CD4-positive, alpha-beta T cell treated with Interleukin-4 for 1 hour (primary cell): ENCODE measurements at places on chromosomes 11 and 22.

DNA sequence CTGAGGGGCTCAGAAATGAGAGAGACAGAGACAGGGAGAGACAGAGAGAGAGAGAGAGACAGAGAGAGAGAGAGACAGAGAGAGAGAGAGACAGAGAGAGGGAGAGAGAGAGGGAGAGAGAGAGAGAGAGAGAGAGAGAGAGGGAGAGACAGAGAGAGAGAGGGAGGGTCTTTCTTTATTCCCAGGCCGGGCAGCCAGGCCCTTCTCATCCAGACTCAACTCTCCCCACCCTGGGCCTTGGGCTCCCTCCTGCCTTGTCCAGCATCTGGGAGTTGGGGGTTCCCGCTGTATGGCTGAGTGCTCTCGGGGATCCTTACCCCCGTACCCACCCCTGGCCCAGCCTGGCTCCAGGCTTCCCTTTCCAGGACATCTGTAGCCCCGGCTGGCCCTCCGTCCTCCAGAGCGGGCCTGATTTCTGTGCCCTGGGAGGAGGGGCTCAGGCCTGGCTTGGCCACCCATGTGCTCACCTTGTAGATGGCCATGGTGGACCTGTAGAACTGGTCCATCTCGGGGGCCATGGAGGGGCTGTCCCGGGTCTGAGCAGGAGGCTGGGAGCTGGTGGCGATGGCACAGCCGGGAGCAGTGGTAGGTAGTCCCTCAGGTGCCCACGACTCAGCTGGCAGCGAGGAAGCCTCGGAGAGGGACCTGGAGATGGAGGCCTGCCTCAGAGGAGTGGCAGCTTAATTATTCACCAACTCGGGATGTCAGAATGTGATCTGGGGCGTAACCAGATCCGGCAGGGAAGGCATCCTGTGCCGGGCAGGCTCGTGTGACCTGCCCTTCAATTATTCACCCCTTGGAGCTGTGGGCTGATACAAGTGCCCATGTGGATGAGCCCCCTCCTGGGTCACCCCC, at the start of gene BAIAP2L2:
TSS of gene BAIAP2L2 (minus strand) at position 677 of the 855 bp plus-strand sequence. CDS start at position 518, 159 bp downstream.
- DNase-seq: no peak

DNA sequence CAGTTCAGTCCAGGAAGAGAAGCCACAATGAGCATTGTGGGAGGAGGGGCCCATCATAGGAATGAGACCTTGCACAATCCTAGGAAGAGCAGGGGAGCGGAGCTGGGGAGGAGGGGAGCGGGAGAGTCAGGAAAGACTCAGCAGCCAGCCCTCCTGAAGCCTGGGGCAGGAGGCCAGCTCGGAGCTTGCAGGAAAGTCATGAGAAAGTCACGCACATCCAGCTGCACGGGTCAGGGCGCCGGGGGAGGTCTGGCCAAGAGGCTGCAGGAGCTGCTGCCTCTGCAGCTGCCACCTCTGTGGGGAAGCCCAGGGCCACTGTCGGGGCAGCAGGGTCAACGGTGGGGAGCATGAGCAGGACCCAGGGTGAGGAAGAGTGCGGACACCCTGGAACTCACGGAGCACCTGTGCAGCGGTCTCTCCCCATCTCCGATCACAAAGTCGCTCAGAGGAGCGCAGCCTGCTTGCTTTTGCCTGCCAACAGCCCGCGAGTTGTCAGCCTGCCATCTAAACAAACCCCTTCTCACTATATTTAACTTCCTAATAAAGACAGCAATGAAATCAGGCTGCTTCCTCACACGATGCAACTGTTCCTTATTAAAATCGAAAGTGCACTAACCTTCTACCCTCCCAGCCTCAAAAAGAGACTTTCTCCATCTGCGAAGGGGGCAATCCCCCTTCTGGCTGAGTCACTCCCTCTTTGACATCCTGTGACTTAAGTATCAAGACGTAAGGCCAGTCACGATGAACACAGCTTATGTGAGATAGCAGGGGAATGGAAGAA, 52.9 kb upstream of the RTL6 start:
- DNase-seq: peak; percentile 15

GRCh38 chr11:12229450-12230229, 119.2 kb downstream of the MICAL2 start:
- DNase-seq: no peak

GRCh38 chr11:116244889-116245288, 527.9 kb downstream of the BUD13 start:
- no peak for DNase-seq

DNA sequence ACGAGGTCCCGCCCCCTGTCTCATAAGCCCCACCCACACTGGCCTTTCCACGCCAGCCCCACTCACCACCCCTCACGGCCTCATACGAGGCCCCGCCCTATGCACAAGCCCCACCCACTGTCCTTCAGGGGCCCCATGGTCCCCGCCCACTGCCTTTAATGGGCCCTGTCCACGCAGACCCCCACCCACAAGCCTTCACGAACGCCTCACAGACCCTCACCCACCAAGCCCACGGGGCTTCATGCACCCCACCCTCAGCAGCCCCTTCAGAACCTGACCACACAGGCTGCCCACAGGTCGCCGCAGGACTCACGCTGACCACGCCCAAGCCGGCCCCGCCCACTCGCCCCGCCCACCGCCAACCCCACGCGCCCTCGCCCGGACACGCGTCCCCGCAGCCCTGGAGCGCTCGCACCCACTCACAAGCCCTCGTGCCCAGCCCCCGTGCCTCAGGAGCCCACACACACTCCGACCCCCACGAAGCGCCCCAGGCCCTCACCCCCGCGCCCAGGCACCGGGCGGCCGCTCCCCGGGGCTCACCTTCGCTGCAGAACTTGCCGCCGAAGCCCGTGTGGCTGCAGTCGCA, 10.5 kb downstream of the NRXN2 start:
- DNase-seq: peak; percentile 26

DNA sequence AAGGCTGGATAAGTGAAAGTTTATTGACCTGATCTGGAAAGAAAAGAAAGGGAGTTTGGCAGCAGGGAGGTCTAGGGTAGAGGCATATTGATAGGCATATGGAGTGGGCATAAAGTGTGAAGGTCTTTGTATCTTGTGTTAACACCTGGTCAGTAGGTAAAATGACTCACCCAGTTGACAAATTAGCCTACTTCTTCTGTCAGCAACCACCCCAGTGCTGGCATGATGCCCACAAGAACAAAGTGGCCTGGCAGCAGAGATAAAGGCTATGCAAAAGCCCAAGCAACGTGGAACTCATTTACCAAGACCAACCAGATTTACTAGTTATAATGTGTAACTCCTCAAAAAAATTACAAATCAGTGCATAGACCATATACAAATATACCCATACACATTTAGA, 4.9 kb downstream of the OR10A3 start:
- no peak for DNase-seq

DNA sequence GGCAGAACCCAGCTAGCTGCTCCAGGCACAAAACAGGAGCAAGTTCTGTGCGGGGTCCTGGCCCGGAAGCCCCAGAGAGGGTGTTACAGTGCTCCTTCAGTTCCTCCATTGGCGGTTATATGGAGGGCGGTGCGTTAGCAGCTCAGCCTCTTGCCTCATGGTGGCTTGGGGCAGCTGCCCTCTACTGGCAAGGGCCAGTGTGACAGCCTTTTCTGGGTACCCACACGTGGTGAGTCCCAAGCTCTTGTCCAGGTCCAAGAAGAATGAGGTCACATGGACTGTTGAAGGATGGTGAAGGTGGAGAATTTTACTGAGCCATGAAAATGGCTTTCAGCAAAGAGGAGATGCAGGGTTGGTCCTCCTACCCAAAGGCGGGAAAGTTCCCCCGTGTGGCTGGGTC, 100.5 kb downstream of the WT1 start:
- no peak for DNase-seq

DNA sequence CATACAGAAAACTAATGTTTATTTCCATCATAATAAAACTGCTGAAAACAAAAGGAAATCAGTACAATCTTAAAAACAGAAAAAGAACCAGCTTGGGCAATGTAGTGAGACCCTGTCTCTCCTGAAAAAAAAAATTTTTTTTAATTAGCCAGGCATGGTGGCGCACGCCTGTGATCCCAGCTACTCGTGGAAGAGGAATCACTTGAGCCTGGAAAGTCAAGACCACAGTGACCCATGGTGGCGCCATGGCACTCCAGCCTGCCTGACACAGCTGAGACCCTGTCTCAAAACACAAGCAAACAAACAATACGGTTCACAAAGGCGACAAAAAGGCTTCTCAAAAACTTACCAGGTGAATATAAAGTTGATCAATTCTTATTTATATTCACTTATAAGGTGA, 289.7 kb downstream of the BRD1 start:
- DNase-seq: no peak
